ENCODE measurements at places on chromosomes 6 and 20.
A peak's percentile ranks its signal among the peaks of the same experiment; 100 is the strongest.

DNA sequence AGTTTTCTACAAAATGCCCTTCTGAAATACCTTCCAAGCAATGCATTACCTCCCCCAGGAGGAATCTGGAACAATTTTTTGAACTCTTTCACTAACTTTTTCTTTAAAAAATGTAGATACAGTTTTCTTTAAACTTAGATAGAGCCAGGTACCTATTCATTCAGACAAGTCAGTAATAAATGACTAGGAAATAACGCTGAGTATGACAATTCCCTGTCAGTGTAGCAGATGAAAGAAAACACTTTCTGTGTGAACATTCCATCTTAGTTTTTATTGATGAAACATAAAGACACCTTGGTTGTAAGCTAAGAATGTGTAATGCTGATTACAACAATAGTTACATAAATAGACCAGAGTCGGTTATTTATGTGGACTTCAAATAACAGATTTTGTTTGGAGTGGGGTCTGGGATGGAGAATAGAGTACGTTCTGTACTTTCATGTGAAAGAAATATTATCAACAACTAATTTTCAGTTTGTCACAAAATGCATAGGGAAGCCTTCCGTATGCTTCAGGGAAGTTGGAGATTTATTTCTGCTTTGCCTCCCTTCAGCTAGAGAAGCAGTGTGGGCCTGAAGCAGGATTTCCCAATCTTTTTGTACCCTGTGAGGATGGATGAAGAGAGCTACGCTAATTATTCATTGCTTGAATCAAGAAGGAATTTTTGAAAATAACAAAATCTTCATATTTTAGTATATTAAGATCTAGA is 19.2 kb upstream of the QKI start:
- no peak for DNase-seq

DNA sequence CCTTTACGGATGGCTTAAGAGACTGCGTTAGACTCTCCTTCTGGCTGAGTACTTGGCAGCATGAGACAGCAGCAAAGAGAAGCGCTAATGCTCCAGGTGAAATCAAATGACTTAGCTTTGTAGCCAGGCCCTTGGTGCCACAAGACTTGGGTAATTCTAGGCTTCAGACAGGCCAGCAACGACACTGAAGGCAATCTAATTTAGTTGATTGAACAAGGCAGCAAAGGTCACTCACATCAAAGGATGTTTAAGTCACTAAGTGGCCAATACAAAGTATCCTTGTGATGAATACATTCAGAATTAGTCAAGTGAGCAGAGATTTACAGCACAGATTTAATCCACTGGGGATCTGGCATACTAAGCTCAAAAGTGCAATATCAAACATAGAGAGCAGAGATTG is 113.2 kb downstream of the FAM83B start:
- DNase-seq: no peak

DNA sequence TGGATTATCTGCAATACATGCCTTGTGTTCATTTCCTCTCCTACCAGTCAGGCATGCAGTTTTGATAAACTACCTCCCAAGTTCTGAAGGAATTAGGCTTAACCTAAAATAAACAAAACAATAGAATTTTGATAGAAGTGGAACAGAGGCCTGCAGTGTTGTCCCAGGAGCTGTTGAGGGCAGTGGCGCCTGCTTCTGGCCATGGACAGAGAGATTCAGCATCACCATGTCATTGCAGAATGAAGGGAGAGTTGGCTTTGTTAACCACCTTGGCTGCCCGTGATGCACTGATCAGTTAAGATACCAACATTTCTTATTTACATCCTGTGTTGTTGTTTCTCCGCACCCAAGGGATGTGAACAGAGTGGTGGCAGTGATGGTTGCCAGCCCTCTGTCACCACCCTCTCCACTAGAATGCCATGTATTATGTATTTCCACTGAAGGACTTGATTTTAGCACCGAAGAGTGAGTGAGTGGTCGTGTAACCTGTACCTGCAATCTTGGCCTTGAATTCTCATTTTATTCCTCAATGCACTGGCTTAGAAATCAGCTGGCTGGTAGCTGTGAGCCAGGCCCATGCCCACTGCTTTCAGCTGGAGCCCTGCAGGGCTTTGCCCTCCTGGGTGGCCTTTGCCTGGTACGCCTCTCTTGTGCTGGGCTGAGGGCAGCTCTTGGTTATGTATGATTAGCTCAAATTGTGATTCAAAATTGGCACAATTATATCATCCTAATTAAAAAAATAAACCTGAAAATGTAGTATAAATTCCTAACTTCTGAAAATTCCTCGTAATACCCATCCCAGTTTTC is 56.5 kb downstream of the SHLD1 start:
- DNase-seq: no peak

DNA sequence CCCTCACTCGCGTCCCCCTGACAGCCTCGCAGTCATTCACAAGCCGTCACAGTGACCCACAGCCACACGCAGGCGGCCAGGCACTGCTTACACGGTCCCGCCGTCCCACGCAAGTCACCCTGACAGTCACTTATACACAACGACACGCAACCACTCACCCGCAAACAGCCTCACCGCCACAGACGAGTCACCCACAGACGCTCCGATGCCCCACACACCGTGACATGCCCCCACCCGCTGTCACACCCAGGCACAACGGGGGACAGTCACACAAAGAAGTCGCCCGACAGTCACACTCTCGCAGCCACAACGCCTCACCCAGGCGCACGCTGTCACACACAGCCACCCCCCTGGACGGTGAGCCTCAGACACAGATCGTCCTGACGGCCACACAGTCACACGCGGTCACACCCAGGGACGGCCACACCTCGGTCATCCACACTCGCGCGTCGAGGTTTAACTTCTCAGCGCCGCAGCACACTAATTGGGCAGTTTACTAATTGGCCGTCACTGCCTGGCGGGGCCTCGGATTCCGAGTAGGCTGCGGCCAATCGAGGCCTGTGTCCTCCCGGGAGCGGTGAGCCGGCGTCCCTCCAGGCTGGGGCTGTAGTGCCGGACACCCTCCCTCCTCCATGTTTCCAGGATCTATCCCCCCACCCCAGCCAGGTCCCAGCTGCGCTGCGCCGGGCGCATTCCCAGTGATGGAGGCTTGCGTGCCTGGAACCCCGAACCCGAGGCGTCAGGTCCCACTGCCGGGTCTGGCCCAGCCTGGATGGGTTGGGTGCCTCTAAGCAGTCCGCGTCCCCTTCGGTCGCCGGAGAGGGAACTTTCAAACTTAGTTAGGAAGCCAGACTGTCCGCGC is 790 bp downstream of the TOX2 start:
- DNase-seq: peak; percentile 59

- DNase-seq: no peak
Observed at GRCh38 chr6:143553337-143553736, 41.8 kb upstream of the FUCA2 start.

- no peak for DNase-seq
Observed at GRCh38 chr20:40148886-40149285, 540.1 kb downstream of the MAFB start.

GRCh38 chr6:16078064-16078463 is 50.8 kb upstream of the MYLIP start:
- no peak for DNase-seq

- DNase-seq: no peak
Observed at GRCh38 chr6:73152556-73152955, 72.7 kb downstream of the KHDC1L start.

GRCh38 chr6:100105138-100105537 is 111.1 kb upstream of the MCHR2 start:
- DNase-seq: no peak

DNA sequence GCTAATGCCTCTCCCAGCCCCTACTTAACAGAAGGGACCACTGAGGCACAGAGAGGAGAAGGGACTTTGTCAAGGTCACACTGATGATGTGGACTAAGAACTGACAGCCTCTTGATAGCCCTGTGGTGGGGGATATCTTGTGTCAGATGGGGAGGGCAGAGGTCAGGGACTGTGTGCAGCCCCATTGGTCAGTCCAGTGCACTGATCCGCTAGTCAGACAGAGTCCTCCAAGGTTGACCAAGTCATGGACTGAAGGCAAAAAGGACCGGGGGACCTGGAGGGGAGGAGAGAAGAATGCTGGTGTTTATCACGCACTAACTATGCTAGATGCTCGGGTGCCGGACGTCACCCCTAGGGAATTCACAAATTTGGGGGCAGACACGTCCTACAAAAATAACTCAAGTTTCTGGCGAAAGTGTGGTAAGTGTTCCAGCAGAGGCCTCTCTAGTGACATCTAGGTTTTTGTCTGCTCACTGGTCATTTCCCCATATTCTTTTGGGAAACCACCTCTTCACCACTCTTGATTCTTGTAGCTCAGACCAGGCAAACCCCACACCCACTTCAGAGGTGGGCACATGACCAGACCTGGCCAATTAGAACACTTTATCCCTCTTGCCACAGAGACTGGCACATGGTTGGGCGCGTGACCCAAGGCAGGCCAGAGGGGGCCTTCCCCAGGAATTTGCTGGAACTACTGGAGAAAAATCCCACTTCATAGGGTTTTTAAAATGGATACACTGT is 21.0 kb downstream of the TCF15 start:
- no peak for DNase-seq

GRCh38 chr6:101400326-101401135 is 7.0 kb downstream of the GRIK2 start:
- no peak for DNase-seq

DNA sequence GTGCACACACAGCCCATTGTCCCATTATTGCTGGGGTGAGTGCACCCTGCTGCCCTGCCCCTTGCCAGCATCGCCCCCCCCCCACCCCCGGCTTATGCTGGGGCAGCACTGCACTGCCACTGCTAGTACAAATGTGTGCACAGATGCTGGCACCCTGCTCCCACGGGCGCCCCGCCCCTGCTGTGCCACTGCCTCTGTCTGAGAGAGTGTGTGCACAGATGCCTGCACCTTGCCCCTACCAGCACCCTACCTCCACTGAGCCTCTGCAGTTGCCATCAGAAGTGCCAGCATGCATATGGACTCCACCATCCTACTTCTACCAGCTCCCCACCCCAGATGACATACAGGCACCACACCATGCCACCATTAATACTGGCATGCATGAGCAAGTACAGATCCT is 454.6 kb upstream of the KHDRBS2 start:
- DNase-seq: no peak
